Progenitor cell of endocrine pancreas (in vitro differentiated cells): ENCODE measurements at places on chromosomes 7 and 10.

DNA sequence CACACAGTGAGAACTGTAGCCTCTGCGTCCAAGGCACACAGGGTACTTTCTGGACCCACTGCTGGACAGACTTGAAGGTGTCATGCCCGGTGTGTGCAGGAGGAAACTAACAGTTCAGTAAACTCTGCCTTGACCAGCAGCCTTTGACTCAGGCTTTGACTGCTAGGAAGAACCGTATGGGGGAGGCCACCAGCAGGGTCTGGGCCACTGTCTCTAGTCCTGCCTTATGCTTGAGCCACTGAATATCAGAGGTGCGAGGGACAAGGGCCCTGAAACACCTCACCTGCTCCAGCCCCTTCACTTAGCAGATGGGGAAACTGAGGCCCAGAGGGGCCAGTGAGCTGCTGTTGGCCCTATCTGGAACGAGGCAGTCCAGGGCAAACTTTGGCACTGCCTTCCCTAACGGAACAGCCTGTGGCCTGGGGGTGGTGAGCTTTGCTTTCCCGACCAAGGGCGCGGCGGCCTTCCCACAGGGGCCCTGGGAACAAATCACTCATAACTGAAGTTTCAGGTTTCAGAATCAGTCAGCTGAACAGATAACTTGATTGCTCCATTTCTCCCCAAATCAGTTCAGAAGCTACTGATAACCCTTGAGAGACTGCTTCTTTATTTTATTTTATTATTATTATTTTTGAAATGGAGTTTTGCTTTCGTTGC, 130.0 kb downstream of the FAM53B start:
- DNase-seq = no peak

- DNase-seq = no peak
Measured at GRCh38 chr7:28749638-28750037, 208.5 kb downstream of the TRIL start.

DNA sequence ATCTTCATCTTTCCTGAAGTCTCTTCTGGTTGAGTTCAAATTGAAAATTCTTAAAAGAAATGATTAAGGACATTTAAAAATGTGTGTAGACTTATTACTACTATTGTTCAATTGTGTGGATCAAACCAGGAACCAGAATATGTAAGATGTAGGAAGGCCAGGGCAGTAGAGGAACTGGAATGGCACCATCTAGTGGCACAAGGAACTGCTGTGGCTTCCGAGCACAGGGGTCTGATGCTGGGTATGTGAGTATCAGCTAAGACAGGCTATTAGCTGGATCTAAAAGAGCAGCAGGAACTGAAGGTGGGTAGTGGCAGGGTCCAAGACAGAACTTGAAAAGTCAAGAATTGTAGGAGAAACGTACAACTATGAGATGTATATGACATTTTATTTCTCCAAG, 247.3 kb downstream of the SEMA3A start:
- no peak for DNase-seq

DNA sequence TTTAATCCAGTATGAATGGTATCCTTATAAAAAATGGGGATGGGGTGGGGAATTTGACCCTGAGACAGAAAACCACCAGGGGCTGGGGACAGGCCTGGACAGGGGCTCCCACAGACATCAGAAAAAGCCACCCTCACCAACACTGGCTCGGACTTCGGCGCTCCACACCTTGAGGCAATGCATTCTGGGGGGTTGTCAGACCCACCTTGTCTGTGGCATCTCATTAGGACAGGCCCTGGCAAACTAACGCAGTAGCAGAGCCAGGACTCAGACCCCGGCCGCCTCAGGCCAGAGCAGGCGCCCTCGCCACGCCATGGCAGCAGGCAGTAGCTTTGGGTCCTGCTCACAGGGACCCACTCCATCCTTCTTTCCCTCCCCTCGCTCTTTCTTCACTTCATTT, 160.1 kb downstream of the CCDC3 start:
- no peak for DNase-seq

- DNase-seq = no peak
Measured at GRCh38 chr7:157565981-157566630, 229.3 kb downstream of the DNAJB6 start.

DNA sequence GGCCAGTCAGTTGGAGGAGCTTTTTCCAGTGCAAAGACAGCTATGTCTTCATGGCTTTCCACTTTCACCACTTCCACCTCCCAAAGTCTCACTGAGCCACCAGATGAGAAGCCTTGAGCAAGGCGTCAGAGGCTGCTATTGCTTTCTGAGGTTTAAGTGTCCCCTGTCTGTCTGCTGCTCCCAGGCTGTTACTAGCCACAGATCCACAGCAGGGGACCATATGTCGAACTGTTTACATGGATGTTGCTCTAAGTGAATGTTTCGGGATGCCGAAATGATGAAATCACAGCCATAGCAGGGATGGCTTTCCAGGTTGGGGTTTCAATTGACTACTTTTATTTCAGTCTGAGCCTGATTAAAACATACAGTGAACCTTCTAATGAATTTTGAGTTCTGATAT, 88.5 kb downstream of the AVL9 start:
- DNase-seq = no peak

- no peak for DNase-seq
Measured at GRCh38 chr7:78191475-78192079, 393.0 kb downstream of the PHTF2 start.

- DNase-seq = no peak
Measured at GRCh38 chr7:17369691-17370426, 71.4 kb downstream of the AHR start.

GRCh38 chr7:17134786-17135185, 163.7 kb upstream of the AHR start:
- DNase-seq = no peak

DNA sequence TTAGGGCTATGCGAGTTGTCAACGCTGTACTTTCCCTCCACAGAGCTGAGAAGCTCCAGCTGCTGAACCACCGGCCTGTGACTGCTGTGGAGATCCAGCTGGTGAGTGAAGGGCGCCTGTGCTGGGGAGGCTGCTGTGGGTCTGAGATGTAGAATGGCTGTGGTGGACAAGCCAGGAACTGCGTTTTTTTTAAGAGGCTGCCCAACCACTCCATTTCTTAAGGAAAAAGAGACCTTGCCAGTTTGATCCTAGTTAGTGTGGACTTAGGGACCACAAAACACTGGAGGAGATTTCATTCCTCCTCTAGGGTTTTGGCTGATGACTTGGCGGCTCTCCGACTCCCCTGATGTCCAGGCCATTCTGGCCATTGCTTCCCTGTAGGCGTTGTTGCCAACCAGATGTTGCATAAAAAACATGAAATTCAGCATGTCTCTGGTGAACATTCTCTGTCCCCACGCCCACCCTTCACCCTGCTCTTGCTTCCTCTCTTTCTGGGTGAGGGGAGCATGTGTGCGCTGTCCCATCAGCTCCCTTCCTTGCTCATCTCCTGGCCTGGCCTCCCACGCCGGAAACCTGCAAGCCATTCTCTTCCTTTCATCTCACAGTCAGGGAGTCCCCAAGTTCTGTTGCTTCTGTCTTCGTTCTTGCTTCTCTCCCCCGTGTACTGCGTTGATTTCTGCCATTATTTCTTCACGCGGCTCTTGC, 30.9 kb downstream of the CRCP start:
- no peak for DNase-seq

DNA sequence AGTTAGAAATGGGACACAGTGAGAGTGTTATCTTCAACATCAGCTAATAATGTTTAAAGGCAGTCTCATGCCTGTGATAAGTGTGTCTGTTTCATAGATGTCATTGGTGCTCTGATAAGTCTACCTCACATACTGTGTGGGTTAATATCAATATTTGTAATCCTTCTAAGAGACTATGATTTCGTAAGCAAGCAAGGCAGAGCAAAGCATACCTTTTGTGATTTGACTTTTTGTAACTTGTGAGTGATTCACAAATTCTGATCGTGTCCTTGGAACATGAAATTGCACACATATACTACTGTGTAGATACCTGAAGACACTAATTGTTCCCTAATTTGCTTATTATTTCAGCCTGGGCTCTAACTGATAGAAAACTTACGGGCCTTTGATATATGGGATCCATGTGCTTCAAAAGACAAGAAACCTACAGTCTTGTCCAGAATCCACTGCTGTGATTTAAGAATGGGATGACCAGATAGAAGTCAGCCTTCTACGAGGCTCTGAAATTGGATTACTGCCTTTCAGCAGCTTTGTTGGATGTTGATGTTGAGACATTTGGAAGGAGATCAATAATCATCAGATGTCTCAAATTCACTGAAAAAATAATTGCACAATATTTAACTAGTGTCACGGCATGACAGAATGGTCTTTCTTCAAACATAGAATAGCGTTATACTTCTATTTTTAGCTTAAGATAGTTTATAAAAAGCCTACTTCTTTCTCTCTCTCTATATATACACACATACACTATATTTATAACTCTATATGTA, 63.2 kb upstream of the KLF6 start:
- DNase-seq = no peak

DNA sequence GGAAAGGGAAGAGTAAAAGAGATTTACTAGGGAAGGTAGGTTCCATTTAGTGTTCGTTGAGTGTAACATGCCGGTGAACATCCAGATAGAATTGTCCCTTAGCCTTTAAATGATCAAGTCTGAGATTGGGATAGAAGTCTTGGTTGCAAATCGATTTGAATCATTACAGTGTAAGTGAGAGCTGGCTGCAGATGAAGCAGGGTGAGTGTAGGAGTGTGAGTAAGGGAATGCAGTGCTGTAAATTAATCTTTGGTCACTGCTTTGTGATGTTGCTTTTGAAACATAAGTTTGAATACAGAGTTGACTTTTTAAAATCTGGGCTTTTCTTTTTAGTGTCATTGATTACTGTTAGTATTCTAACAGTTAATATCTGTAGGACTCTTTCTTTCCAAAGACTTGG, 16.3 kb downstream of the TPST1 start:
- DNase-seq = no peak

- no peak for DNase-seq
Measured at GRCh38 chr10:9858816-9859215, 1158.9 kb upstream of the CELF2 start.

DNA sequence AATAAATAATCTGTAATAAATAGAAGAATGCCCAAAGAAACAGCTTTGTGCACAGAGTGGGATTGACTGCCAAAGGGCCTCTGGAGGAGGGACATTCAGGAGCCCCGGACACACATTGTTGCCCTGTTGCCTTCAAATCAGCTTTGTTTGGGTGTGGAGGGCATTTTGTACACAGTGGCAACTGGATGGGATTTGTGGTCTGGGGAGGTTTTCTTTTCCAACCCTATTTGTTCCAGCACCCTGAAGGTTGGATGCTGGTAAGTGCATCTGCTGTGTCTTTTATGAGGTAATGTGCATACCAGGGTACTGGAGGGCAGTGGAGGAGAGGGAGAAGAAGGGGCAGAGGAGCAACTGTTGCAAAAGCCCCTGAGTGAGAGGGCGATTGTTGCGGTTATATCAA, 6.3 kb downstream of the LRMDA start:
- no peak for DNase-seq

DNA sequence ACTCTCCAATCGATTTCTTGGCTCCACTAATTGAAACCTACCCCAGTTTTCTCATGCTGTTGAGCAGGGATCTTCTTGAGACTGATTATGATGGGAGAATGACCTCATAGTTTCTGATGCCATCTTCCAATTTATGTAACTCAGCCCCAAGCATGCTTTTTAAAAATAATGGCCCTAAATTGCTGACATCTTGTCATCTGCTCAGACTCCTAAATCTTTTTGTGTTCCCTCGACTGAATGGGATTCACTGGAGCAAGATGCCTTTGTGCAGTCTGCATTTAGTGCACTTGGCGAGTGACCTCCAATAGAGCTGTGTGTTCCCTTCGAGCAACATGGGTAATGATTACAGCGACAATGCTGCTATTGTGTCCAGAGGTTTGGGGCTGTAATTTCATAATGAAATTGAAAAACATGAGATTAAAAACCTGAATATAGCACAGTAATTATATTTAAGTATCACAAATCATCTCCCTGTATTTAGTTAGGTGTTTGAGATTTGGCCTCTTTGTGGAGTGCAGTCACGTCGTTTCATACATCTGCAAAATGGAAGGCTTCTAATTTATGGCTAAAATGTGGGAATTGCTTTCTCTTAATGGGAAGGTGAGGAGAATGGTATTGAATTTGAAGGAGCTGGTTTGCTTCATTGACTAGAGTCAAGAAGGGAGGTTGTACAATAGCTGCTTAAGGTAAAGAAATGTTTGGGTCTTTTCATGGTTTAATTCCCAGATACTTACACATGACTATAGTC, 192.9 kb downstream of the AUTS2 start:
- no peak for DNase-seq
